Stimulated activated CD8-positive, alpha-beta memory T cell treated with anti-CD3 and anti-CD28 coated beads, Interleukin-15, amount 100 ng/mL, for 24 hours (primary cell): ENCODE measurements at places on chromosomes 6 and 20.

GRCh38 chr20:32946629-32947028 lies 57.6 kb downstream of the SUN5 start:
- DNase-seq, result no peak

GRCh38 chr20:9969626-9970025 lies 65.2 kb upstream of the ANKEF1 start:
- no peak for DNase-seq

DNA sequence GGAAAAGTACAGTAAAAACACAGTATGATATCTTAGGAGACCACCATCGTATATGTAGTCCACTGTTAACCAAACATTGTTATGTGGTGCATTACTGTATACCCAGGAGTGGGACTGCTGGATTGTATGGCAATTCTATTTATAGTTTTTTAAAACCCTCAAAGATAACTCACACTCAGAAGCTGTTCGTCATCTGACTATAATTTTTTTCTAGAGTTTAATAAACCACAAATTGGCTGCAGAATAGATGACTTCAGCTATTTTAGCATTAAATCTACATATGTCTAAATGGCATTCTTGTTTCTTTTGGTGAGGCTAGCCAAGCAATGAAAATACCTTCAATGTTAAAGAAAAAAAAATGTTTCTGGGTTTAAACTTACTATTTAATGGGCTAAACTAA lies 134.2 kb upstream of the BMP5 start:
- no peak for DNase-seq

DNA sequence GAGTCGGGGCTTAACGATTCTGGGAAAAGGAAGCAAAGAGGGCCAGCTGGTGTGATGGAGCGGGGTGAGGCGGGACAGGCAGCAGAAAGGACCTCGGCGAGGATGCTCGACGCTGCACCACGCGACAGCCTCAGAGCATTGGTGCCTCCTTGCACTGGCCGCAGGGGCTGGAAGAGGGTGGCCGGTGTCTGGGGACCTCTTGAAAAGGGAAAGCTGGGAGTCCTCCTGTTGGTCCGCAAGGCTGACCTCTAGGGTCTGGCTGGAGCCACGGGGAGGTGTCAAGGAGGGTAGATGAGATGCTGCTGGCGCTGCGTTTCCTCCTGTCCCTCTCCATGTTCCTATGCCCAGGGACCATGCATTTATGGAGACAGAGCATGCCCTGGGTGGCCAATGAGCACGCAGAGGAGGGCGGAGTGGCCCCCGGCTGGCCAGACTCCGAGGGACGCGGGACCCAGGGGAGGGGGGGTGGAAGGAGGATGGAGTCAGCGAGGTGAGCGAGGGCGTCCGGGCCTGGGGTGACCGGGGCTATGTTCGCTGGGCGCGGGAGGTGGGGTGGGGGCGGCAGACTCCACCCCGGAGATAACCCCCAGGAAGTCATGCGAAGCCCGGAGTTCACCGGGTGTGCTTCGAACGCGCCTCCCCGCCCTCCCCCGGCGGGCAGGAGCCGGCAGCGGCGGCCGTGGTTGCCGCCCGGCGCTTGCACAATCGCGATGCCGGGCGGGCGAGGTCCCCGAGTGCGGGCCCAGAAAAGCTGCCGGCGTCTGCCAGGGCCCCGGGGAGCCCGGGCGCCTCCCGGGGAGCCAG lies at the start of gene CYP24A1:
Gene CYP24A1 (minus strand): TSS at position 334 of the 804 bp plus-strand sequence. CDS start 407 bp downstream, outside the sequence.
- no peak for DNase-seq

DNA sequence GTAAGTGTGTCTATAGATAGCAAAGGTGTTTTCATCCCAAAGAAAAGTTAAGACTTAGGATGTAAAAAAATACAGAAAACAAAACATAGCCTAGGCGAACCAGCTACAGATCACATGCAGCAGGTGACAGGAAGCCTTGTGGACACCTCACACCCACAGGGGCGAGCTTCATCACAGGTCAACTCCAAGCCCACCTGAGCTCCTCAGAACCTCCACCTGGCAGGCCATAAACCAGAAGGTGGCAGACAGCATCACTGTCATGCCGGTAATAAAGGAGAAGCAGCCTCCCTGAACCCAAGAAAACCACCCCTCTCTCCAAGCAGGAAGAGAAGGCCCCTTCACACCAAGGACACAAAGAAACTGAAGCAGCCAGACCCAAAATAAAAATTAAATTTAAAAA lies 1.0 kb downstream of the RALGAPA2 start:
- DNase-seq, result no peak

- no peak for DNase-seq
Observed at GRCh38 chr6:15255481-15255880, 9.6 kb downstream of the JARID2 start.

DNA sequence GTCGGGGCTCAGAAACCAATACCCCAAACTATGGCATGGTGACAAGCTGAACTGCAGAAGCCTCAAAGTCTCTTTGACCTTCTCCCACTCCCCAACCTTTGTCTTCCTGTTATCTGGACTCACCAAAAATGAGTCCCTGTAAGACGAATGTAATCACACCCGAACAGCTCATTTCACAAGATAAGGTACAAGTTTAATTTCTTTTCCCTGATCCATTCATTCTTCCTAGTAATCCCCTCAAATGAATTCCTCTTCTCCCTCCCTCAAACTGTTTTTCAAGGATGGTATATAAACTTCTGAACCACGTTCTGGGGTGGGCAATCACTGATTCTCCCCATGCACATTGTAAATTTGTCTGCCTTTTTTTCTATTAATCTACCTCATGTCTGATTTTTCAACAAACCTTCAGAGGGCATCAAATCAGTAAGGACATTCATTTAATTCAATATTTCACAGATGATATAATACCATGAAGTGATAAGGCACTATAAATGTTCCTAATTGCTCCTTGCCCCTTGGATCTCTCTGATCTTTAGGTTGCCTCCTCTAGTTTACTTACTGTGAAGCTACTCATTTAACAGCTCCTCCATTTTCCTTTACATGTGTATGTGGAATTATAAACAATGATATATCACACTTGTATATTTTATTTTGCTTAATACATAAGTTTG lies 77.2 kb downstream of the OR2B2 start:
- no peak for DNase-seq

DNA sequence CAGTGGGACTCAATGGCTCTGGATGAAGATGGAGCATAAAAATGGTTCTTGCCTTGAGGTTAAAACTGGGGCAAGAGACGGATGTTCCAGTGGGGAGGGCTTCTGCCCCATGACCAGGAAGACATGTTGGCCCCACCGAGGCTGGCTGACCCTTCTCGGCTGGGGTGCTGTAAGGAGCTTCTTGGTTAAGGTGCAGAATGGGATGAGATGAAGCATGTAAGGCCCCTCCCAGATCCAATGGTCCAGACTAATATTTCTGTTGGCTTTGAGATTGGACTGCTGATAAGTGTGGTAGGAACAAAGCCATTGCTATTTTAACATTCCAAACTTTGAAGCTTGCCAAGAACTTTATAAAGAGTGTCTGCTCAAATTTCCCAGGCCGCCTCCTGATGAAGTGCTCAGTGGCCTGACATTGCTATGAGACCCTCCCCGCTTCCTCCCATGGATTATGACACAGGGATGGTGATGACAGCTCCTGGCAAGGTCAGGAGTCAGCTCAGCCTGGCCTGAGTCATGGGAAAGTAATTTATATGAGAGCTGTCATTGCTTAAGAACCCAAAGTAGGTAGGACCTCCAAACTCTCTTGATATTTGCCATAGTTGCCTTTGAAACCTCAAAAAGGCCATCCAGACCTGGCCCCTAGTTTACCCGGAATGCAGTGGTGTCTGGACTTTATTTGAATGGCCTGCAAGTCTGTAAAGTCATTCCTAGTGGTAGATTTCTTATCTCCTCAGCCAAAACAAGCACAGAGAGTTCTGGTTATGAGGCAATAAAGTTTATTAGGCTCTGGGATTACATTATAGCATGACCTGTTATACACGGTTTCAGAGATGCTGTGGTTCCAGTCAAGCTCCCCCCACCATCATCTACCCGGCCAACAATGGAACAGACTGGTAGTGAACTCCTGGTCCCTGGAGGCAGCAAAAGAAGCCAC lies 55.2 kb downstream of the TGM2 start:
- no peak for DNase-seq

- DNase-seq, result no peak
Observed at GRCh38 chr20:3738111-3739053, 5.9 kb downstream of the HSPA12B start.

- DNase-seq, result no peak
Observed at GRCh38 chr20:19885939-19886660, 128.0 kb downstream of the RIN2 start.

DNA sequence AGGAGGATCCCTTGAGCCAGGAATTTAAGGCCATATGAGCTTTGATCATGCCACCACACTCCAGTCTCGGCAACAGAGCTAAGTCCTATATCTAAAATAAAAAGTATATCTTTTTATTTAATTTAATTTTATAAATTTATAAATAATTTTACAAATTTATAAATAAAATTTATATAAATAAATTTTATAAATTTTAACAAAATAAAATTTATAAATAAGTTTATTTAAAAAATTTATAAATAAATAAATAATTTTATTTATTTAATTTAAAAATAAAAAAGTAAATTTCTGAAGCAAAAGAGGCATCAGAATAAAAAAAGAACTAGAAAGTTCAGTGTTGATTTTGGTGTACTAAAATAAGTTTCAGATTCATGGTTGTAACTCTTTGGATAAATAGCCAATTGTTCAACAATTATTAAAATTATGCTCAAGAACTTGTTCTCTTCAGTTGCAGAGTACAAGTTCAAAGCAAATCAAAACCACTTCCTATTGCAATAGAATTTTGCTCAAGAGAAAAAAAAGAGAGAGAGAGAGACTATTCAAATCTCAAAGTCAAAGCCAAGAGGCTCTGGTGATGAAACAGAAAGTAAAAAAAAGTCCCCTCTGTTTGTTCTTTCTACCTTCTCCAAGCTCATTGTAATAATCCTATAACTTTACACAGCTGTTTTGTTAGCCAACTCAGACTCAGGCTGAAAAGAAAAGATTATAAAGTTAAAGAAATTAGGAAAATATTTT lies 547.5 kb upstream of the ADGRB3 start:
- no peak for DNase-seq

DNA sequence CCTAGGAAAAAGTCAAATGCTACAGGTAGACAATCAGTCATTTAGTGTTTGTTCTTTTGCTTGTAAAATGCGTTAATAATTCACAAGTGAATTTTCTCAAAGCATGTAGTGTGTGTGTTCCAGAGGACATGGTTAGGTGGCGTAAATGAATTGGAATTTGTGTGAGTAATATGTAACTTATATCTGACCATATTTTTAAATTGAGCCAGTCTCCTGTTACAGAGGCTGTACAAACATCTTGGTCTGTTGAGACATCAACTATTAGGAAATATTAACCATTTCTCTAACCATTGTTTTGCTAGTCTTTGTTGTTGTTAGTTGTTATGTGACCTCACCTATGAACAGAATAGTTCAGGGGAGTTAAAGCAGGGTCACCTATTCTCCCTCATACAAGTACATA lies 22.7 kb downstream of the MCM8 start:
- DNase-seq, result no peak

GRCh38 chr6:137681445-137682009 lies 185.5 kb upstream of the TNFAIP3 start:
- DNase-seq, result no peak

GRCh38 chr6:2021713-2022125 lies 223.7 kb downstream of the GMDS start:
- DNase-seq, result no peak

GRCh38 chr6:131400779-131401496 lies 172.1 kb upstream of the ARG1 start:
- DNase-seq, result no peak

DNA sequence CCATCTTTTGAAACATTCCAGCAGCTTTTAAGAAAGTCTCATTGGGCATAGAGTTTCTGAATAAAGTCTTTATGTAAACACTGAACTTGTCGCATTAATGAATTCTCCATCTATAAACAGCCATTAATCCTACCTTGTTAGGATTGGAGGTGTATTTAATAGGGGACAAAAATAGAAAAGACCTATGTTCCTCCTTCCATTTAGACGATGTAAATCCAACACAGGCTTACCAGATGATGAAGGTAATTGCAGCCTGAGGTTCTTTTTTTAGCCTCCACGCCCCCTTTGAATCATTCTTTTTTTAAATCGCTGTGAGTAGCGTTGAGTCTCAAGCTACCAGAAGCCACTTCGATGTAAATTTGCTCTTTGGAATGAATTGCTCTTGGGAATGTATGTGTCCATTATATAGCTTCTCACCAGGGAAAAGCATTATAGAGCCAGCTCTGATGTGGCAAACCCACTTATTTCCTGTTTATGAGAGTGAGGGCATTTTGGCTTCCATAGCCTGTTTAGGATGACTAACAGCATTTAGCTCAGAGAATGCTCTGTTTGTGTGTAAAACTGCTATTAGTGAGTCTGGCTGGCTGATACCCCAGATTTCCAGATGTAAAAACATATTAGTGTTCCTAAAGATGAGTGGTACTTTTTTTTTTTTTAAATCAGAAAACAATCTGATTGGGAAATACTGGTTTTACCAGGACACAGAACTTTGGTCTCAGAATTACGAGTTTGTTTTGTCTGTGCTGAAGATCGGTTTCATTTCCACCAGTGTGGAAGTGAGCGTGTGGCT lies 74.9 kb upstream of the CLDN20 start:
- DNase-seq, result no peak

DNA sequence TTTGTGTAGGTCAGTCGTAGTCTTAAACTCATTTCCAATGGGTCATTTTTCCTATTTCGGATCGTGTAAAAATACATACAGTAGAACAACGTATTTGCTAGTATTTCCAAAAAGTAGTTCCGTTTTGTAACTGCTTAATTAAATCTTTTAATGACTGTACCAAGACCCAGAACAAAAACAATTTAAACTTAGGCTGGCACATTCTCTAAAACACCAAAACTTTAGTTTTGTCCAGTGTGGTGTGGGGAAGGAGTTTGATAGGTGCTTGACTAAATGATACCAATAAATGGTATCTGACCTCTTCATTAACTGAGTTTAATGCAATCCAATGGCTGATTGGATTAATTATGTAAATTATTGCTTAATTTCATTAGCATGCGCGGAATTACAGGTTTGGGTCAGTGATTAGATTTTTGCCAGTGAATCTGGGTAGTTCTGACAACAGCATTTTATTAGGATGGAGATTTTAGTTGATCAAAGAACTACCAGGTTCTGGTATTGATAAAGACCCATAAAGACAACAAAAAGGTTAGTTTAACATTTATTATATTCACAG lies 20.8 kb downstream of the OR2B2 start:
- DNase-seq, result no peak

DNA sequence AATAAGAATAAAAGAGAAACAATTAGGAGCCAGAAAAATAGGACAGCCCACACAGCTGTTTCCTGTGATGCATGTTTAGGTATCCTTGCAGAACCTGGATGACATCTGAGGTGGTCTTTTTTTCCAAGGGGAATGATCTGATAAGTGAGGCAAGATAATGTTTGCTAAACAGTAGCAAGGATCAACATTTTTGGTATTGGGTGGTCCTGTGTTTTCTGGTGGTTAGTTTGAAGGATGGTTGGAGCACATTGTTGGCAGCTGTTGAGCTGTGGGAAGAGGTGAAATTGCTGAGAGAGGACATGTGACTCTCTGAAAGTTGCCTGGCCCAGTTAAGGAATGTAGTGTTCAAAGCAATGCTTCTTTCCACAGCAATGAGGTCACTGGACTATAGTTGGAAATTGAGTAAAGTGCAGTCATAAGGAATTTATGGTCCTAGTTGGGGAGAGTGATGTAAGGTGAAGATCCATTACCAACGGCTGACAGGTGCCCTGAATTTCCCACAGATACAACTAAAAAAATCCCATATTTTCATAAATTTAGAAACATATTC lies 270.2 kb upstream of the IMPG1 start:
- no peak for DNase-seq
